ENCODE measurements at places on chromosomes 4 and X.

- DNase-seq = no peak
These were observed 300.7 kb upstream of the CXXC4 start for GRCh38 chr4:104795264-104795939.

DNA sequence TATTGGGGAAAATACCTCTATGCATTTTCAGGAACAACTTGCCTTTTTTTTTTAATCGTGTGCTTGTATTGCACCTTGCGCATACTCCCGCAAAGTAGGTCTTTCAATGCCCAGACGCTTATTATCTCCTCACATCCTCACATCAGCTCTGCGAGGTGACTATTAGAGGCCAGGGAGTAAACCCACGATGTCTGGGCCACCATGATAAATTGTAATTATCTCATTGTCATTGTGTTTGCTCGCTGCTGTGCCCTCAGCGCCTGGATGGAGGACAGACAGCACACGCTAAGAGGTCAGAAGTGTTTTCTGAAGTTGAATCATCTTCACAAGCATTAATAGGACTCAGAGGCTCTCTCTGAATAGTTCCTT lies 1.0 kb upstream of the RELL1 start:
- DNase-seq = no peak

DNA sequence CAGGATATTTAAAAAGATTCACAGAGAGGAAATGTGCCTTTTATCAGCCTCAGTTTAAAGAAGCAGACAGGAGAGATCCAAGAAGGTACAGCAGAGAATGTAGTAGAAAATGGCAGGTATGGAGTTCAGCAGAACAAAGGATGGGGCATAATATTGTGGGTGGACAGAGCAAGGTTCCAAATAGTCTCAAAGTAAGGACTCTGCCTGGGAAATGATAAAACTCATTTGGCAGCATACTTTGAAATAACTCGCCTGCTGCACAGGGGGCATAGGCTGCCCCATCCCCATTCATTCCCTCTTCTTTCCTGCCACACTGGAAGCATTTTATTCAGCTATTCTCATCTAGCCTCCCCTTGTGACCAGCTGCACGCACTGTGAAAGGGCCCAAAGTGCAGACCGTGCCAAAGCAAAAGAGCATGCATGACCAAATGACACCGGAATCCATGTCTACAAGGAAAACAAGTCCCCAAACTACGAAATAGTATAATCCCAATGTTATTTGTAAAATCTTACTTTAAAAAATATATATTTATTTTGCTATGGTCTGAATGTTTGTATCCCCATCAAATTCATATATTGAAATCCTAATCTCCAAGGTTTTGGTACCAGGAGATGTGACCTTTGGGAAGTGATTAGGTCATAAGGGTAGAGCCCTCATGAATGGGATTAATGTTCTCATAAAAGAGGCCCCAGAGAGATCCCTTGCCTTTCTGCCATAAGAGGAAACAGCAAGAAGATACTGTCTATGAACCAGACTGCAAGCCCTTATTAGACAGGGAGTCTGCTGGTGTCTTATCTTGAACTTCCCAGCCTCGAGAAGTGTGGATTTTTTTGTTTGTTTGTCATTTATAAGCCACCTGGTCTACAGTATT lies 77.4 kb upstream of the PRSS48 start:
- no peak for DNase-seq

GRCh38 chrX:42093756-42094155 lies 170.4 kb upstream of the CASK start:
- DNase-seq = no peak

DNA sequence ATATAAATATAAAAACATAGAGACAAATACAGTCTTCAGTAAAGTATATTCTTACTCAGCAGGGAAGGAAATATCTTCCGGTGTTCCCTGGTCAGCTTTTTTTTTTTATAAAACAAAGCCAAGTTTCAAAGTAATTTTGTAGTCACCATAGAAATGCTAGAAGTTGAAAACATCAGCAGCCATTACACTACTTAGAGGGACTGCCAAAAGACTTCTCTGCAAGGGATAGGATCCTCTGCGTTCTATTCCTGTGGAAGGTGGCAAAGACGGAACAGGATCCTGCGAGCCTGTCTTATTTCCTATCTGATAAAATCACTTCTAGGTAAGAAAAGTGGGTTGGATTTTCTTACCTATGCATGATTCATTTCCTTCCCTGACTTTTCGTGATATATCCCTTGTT lies 19.4 kb downstream of the CLDN22 start:
- DNase-seq = no peak

DNA sequence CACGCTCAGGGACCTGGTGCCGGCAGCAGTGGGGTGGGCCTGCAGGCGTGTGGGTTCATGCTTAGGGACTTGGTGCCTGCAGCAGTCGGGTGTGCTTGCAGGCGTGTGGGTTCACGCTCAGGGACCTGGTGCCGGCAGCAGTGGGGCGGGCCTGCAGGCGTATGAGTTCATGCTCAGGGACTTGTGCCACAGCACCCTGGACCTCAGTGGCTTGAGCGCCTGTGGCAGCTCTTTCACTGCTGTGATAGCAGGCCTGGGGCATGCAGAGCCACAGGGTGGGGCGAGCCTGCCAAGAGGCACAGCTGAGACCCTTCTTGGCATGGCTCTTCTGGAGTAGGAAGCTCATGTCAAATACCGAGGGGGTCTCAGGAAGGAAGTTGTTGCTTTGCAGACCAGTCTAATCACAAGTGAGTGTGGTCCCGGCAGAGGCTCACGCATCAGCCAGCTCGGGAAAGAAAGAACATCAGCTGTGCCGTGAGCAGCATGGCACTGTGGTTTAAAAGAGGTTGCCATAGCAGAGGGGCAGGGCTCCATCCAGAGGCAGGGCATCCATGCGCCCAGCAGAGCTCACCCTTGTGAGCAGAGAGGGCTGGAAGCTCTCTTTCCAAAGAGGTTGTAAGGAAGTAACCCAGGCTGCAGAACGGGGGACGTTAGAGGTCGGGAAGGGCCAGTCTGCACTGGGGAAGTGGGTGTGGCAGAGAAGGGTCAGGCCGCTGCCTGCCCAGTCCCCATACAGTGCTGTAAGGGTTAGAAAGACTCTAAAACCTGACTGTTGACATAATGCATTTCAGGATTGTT lies 21.1 kb downstream of the PIGG start:
- DNase-seq = no peak

- no peak for DNase-seq
These were observed 88.1 kb downstream of the MGST2 start for GRCh38 chr4:139753686-139754085.

- no peak for DNase-seq
These were observed 24.4 kb upstream of the DYNLT3 start for GRCh38 chrX:37871626-37872302.

DNA sequence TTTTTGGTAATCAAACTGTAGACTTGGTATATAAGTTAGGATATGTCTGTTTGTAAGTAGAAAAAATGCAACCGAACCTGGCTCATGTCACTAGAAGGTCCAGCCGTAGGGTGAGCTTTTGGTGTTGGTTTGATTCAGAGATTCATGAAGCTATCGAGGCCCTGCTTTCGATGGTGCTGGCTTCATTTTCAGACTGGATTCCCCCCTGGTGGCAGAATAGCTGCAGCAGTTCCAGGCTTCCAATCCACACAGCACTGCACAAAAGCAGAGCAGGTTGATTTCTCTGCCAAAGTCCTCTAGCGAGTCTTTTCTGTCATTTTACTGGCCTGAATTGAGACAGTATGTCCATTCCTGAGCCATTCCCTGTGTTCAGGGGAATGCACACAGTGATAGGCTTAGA lies 33.1 kb downstream of the PDK3 start:
- no peak for DNase-seq

DNA sequence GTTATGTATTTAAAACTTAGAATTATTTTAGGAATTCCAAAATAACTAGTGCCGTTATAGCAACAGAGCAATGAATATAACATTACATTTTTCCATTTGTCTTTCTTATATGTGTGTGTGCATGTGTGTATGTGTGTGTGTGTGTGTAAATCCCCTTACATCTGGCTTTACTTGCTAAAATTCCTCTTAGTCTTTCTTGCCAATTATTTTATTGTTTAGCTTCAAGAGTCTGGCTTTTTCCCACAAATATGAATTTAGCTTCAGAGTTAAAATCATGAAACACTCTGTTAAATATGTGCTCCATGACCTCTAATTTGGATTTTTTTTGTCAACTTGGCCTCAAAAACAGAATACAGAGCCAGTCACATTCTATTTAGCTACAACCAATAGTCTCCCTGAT lies 18.9 kb downstream of the FGF13 start:
- no peak for DNase-seq

DNA sequence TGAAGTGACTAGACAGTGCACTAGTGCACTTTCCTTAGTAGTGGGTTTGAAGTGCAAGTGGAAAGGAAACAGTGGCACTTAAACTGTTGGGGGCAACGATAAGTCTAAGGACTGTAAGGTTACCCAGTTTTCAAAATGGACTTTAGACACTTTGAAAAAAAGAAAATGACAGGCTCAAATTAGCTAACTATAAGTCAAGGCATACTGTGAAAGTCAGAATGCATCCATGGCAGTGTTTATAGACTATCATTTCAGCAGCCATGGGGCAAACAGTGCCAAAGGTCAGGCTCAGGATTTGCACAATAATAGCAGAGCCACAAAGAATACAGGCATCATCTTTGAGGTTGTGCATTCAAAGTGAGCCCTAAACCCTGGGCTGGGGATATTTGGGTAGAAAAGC lies 104.4 kb downstream of the CXCL13 start:
- no peak for DNase-seq

DNA sequence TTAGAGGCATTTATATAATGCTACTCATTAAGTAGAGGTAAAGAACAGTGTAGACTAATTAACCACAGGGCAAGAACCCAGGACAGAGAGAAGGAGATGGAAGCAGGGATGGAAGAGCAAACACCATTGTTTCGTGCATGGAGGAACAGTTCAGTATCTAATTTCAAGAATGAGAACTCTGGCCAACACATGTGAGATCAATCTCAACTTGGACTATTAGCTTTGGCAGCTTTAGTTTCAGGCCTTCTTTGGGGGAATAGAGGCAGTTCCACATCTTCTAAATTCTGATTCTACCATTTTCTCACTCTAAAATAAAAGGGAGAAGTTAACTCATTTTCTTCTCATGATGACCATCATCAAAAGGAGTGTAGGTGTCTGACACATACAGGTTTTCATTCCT lies 207.0 kb downstream of the LDB2 start:
- DNase-seq = no peak

DNA sequence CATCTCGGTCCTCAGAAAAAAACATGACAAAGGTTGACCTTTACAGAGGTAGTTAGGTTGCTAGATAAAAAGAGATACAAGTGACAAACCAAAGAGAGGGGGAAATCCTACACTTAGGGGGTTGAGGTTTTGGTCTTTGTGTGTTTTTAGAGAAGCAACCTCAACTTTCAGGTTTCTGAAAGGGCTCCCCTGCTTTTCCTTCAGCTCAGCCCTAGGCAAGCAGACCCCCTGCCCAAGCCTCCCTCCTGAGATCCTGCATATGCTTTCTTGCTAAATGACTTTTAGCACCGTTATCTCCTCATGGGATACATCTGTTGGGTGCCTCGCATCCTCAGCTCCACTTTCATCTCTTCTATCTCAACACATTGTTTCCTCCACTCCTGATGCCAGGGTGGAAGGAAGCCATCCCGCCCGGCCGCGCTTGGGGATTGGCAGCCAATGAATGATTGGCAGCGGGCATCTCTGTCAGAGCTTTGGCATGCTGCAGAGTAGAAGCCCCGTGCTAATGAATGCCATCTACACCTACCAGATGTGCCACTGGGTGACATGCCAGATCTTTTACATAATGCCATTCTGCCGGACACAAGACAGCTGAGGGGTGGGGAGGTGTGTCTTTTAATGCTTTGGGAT lies 15.0 kb upstream of the PRDM8 start:
- no peak for DNase-seq

GRCh38 chrX:39063037-39063436 lies 261.8 kb downstream of the MID1IP1 start:
- DNase-seq = no peak

DNA sequence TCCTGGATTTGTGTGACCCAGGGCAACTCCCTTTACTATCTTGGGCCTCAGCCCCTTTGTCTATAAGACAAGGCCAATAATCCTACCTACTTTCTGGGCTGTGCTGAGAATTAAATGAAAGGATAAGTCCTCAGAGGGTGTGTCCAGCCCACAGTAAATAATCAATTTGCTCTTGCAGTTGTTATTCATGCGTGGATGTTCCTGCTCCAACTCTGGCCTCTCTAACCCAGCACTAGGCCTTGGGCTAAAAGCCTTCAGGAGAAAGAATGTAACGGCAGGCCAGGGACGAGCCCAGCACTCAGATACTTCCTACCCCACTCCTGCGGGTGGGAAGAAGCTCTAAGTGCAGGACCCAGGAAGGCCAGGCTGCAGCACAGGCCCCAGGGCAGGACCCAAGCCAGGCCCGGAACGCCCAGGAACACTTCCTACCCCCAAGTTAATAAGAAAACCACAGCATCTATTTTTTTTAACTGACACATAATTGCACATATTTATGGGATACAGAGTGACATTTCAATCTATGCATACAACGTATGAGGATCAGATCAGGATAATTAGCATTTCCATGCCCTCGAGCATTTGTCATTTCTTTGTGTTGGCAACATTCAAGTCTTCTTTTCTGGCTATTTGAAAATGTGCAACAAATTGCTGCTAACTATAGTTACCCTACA lies 179.6 kb upstream of the RBPJ start:
- no peak for DNase-seq

DNA sequence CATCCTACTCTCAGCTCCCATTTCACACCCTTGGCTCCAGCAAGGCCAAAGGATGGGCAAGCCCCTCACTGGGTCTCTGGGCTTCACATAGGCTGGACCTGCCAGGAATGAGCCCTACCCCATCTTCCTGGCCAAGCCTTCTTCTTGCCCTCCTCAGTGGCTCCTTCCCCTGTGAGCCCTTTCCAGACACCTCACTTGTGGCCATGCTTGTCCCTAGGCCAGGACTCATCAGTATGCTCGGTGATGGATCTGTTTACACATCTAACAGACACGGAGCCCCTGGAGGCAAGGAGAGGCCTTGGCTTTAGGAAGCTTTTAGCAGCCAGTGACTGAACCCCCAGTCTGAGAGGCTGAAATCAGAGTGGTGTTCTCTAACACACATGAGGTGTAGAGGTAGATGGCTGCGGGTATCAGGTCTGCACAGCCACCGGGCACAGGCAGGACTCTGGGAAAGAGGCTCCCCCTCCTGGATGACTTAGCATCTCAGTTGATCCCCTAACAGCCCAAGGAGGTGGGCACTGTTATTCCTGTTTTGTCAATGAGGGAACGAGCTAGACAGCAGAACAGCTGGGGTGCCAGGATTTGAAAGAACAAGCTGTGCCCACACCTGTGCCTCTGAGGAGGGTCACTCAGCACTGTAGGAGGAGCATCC lies 44.8 kb downstream of the PPP2R2C start:
- DNase-seq = no peak

Measured in T-helper 9 cell (primary cell).